Astrocyte (in vitro differentiated cells and primary cell): ENCODE measurements at places on chromosomes 6 and 20. TPM values are rescaled to one million over a fixed set of nuclear protein-coding genes. Genes with fewer than 3 reads are reported as not detected.

LAMA2 gene
- total RNA-seq: 1.7 and 1.8 TPM in 2 replicates

CNR1 gene
- total RNA-seq: 0.84 and 1.00 TPM in 2 replicates

DNA sequence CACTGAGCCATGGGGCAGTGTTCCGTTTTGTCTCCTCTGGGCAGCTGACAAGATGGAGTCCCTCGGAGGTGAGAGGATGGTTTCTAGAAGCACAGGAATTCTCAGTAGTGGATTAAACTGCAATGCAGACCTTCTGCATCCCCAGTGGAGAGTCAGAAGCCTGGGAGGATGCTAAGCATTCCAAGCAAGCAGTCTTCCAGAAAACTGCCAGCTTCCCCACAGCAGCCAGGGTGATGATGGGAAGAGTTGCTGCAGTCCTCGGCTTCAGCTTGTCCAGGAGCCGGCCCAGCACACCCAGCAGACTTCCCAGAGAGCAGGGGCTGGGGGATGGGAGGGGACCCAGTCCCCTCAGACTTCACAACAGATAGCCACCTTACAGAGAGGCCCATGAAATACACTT, 163.6 kb downstream of the LY86 start:
- no peak overlapping the region for H3K27ac ChIP-seq
- DNase-seq: peak; percentile 63
- no peaks in the 10 kb centered on the region for H3K36me3 ChIP-seq
- peaks cover 7% of the 10 kb centered on the region for H3K4me1 ChIP-seq
- no peak overlapping the region for H3K4me3 ChIP-seq
- H3K27me3 ChIP-seq: no peaks in the 10 kb centered on the region

DNA sequence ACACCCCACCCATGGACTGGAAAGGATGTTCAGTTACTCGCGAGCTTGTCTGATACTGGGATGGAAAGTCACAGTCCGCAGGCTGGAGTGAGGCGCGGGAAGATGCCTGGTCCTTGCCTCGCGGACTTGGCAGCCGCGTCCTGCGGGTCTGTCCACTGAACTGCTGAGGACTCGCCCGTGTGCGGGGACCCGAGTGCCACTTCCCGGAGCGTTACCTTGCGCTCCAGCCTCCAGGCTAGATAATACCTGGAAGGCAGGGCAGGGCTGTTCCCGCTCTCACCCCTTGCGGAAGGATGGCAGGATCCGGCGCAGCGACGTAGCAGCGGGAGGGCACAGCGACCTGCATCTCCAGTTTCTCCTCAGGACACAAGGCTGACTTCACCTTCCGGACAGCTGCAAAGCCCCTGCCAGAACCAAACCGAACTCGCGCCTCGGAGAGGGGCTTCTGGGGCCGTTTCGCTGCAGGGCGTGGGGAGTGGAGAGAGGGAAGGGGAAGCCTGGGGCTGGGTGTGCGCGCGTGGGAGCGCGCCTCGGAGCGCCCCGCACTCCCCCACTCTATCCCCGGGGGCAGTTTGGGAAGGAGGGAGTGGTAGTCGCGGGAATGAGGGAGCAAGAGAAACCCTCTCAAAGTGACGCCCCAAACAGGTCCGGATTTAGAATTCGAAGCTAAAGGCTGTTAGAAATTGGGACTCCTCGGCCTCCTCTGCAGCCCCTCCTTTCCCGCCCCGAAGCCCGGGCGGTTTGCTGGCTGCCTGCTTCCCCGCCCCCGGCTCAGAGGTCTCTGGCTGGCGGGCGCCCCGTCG, at the start of gene KCNQ5:
TSS of gene KCNQ5 (plus strand) at position 774 of the 803 bp plus-strand sequence.
- DNase-seq: no peak
- H3K36me3 ChIP-seq: no peaks in the 10 kb centered on the region
- H3K27me3 ChIP-seq: no peaks in the 10 kb centered on the region
- H3K27ac ChIP-seq: no peak within 1 kb of the TSS
- H3K4me1 ChIP-seq: peaks cover 22% of the 10 kb centered on the region
- peak within 1 kb of the TSS; percentile 70 for H3K4me3 ChIP-seq

DNA sequence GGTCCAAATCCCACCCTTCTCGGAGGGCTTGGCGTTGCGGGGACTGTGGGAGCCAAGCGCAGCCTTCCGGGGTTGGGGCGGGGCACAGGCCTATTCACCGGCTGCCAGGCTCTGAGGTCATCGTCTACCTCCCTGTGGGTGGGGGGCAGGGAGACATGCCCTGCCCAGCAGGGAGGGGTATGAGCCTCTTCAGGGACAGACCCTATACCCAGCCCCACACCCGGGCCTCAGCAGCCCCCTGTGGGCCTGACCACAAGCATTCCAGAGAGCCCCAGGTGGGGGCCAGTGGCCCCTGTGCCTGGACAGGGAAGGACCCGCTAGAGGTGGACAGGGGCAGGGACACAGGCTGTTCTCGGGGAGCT, 11.6 kb downstream of the LAMA5 start:
- H3K27me3 ChIP-seq: no peaks in the 10 kb centered on the region
- peaks cover 52% of the 10 kb centered on the region for H3K4me1 ChIP-seq
- no peaks in the 10 kb centered on the region for H3K36me3 ChIP-seq
- peak overlapping the region; percentile 67 for H3K27ac ChIP-seq
- no peak overlapping the region for H3K4me3 ChIP-seq
- DNase-seq: no peak

GRCh38 chr6:163180874-163181541, 233.5 kb upstream of the QKI start:
- no peaks in the 10 kb centered on the region for H3K36me3 ChIP-seq
- no peak overlapping the region for H3K27ac ChIP-seq
- no peaks in the 10 kb centered on the region for H3K27me3 ChIP-seq
- peak; percentile 36 for DNase-seq

- H3K4me3 ChIP-seq: no peak overlapping the region
- no peaks in the 10 kb centered on the region for H3K27me3 ChIP-seq
- peaks cover 2% of the 10 kb centered on the region for H3K4me1 ChIP-seq
- DNase-seq: peak; percentile 47
- H3K36me3 ChIP-seq: no peaks in the 10 kb centered on the region
Observed at GRCh38 chr6:149242883-149243282, 74.6 kb upstream of the TAB2 start.

- H3K4me3 ChIP-seq: no peak overlapping the region
- no peak overlapping the region for H3K27ac ChIP-seq
- no peaks in the 10 kb centered on the region for H3K36me3 ChIP-seq
- H3K4me1 ChIP-seq: peaks cover 2% of the 10 kb centered on the region
- H3K27me3 ChIP-seq: peaks cover 3% of the 10 kb centered on the region
Observed at GRCh38 chr20:39070484-39071231, 108.5 kb downstream of the DHX35 start.

- H3K4me1 ChIP-seq: no peaks in the 10 kb centered on the region
- no peaks in the 10 kb centered on the region for H3K36me3 ChIP-seq
- no peaks in the 10 kb centered on the region for H3K27me3 ChIP-seq
Observed at GRCh38 chr6:154127657-154128056, 88.6 kb downstream of the OPRM1 start.
